ENCODE measurements at places on chromosomes 12 and 14. TPM values are rescaled to one million over a fixed set of nuclear protein-coding genes. Genes with fewer than 3 reads are reported as not detected.

RHEBL1 gene
- polyA plus RNA-seq, result 0.37 TPM

SRRM4 gene
- polyA plus RNA-seq, result 0.42 TPM

C12orf42 gene
- polyA plus RNA-seq, result not detected

- H3K4me3 ChIP-seq, result no peak overlapping the region
- no peak overlapping the region for H3K27ac ChIP-seq
- no peaks in the 10 kb centered on the region for H3K27me3 ChIP-seq
Measured at GRCh38 chr14:64727551-64728071, 23.4 kb downstream of the PLEKHG3 start.

GRCh38 chr12:28463396-28463795 lies 273.1 kb downstream of the CCDC91 start:
- no peak overlapping the region for H3K4me3 ChIP-seq
- no peak for DNase-seq
- H3K27me3 ChIP-seq, result no peaks in the 10 kb centered on the region
- H3K4me1 ChIP-seq, result no peaks in the 10 kb centered on the region
- H3K27ac ChIP-seq, result no peak overlapping the region

GRCh38 chr12:51103977-51104376 lies 20.6 kb upstream of the CSRNP2 start:
- H3K36me3 ChIP-seq, result peaks cover 99% of the 10 kb centered on the region
- no peak overlapping the region for H3K4me3 ChIP-seq
- H3K4me1 ChIP-seq, result no peaks in the 10 kb centered on the region

DNA sequence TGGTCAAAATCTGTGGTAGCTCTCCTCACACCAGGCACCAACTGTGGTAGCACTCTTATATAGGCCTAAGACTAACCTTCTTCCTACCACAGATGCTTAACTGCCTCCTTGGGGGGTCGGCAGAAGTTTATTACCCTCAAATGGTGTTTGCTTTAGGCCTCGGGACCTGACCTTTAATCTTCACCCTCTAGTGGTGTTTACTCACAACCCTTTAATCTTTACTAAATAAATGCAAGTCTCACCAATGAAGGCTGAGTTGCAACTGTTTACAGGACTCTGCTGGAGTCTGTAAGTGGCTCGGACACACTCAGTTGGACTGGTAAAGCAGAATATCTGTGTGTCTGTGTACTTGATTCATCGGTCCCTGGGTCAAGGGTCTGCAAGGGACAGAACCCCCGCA lies 29.4 kb downstream of the CCER1 start:
- H3K36me3 ChIP-seq, result no peaks in the 10 kb centered on the region
- DNase-seq, result no peak
- H3K27me3 ChIP-seq, result no peaks in the 10 kb centered on the region
- H3K4me3 ChIP-seq, result no peak overlapping the region

- H3K4me3 ChIP-seq, result no peak overlapping the region
- no peaks in the 10 kb centered on the region for H3K27me3 ChIP-seq
- H3K4me1 ChIP-seq, result no peaks in the 10 kb centered on the region
- H3K36me3 ChIP-seq, result peaks cover 16% of the 10 kb centered on the region
Measured at GRCh38 chr12:112175361-112176155, 50.2 kb downstream of the TRAFD1 start.

- no peaks in the 10 kb centered on the region for H3K36me3 ChIP-seq
- H3K4me3 ChIP-seq, result no peak overlapping the region
- H3K27ac ChIP-seq, result no peak overlapping the region
Measured at GRCh38 chr14:30527196-30527595, 31.8 kb upstream of the G2E3 start.

DNA sequence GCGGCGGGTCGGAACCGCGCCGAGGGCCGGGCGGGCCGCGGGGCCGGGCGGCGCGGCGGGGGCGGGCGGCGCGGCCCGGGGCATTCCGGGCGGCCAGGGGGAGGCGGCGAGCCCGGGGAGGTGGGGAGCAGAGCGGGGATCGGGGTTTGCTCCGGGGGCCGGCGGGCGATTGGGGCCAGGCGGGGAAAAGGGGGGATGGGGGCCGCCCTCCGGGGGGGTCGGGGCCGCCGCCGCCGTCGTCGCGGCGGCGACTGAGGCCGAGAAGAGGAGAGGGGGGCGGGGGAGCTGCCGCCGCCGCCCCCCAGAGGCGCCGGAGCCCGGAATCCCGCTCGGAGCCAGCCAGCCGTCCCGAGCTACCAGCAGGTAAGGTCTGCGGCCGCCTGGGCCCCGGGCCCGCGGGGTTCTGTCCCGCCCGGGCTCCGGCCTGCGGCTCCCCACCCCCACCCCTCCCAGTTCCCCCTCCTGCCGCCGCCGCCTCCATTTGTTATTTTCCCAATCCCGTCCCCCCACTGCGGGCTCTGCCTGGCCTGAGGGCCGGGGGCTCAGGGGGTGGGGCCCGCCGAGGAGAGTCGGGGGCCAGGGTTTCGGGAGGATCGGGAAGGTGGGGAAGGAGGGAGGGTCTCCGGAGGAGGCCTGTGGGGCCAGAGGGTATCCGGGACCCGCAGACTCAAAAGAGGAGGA lies 403 bp downstream of the ATN1 start:
- DNase-seq, result peak; percentile 34
- H3K4me1 ChIP-seq, result peaks cover 24% of the 10 kb centered on the region
- H3K4me3 ChIP-seq, result peak overlapping the region; percentile 67
- H3K27me3 ChIP-seq, result no peaks in the 10 kb centered on the region
- peak overlapping the region; percentile 87 for H3K27ac ChIP-seq
- no peaks in the 10 kb centered on the region for H3K36me3 ChIP-seq

- no peak overlapping the region for H3K27ac ChIP-seq
- H3K4me1 ChIP-seq, result peaks cover 4% of the 10 kb centered on the region
- no peaks in the 10 kb centered on the region for H3K36me3 ChIP-seq
- H3K27me3 ChIP-seq, result peaks cover 18% of the 10 kb centered on the region
- DNase-seq, result peak; percentile 47
Measured at GRCh38 chr12:132592282-132592970, 18.0 kb downstream of the LRCOL1 start.

- no peaks in the 10 kb centered on the region for H3K36me3 ChIP-seq
- no peaks in the 10 kb centered on the region for H3K27me3 ChIP-seq
- no peak overlapping the region for H3K4me3 ChIP-seq
- H3K27ac ChIP-seq, result no peak overlapping the region
- H3K4me1 ChIP-seq, result no peaks in the 10 kb centered on the region
- no peak for DNase-seq
Measured at GRCh38 chr14:95557832-95558231, 23.0 kb downstream of the GLRX5 start.

DNA sequence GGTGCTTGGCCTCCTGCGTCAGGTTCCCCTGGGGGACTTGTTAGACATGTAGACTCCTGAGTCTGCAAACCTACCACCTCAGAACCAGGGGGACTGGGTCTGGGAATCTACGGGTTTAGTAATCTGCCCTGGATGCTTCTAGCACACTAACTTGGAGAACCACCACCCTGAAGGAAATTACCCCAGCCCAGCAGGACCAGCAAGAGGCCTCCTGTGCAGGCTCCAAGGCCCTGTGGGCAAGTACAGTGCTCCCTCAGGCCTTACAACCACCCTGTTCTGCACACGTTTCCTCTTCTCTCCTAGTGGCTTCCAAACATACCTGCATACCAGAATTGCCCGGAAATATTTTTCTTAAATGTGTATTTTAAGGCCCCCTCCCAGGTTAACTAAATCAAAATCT lies 423.0 kb downstream of the FUT8 start:
- H3K36me3 ChIP-seq, result no peaks in the 10 kb centered on the region
- H3K27ac ChIP-seq, result no peak overlapping the region
- DNase-seq, result no peak
- no peaks in the 10 kb centered on the region for H3K27me3 ChIP-seq
- H3K4me1 ChIP-seq, result no peaks in the 10 kb centered on the region

DNA sequence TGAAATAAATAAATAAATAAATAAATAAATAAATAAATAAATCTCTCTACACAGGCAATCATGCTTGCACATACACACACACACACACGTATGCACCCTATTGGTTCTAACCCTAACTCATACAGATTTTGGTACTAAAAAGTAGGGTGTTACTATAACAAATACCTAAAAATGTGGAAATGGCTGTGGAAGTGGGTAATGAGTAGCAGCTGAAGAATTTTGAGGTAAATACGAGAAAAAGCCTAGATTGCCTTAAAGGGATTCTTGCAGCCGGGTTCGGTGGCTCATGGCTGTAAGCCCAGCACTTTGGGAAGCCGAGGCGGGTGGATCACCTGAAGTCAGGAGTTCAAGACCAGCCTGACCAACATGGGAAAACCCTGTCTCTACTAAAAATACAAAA lies 15.7 kb upstream of the SLC2A3 start:
- no peaks in the 10 kb centered on the region for H3K36me3 ChIP-seq
- no peaks in the 10 kb centered on the region for H3K4me1 ChIP-seq
- no peak overlapping the region for H3K4me3 ChIP-seq
- no peaks in the 10 kb centered on the region for H3K27me3 ChIP-seq

AICDA gene
- not detected for polyA plus RNA-seq

C1RL gene
- 9.8 TPM for polyA plus RNA-seq

GRCh38 chr14:64838656-64839055 lies 41.1 kb downstream of the SPTB start:
- peaks cover 4% of the 10 kb centered on the region for H3K4me1 ChIP-seq
- no peaks in the 10 kb centered on the region for H3K27me3 ChIP-seq
- no peak overlapping the region for H3K4me3 ChIP-seq
- H3K27ac ChIP-seq, result no peak overlapping the region

NPFF gene
- polyA plus RNA-seq, result not detected

DNA sequence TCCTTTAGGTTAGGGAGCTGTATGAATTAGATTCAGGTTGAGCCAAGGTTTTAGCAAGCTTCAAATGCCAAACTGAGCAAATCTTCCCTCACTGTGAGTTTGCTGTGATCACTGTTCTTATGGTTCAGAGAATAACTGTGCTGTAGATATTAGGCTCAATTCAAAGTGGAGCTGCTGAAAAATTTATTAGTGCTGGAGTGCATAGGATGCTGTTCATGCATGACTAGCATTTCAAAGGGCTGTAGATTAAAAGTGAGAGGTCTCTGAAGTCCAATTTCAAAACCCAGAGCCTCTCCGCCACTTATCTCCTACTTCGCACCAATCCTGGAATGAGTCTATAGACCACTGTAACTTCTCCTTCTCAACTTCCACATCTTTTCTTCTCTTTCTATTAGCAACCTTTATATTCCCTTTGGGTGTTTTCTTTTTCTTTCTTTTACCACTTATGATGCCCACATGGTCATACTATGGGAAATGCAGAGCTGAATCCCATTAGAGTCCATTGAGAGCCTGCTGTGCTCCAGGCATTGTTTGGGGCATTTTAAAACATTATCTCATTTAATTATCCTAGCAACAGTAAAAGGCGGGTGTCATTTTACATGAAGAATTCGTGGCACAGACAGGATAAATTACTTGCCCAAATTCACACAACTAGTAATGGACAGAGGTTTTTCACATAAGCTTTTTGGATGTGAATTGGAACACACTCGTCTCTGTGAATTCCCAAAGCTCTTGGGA lies 77.5 kb upstream of the EEA1 start:
- H3K4me1 ChIP-seq, result no peaks in the 10 kb centered on the region
- no peak for DNase-seq
- H3K4me3 ChIP-seq, result no peak overlapping the region
- no peaks in the 10 kb centered on the region for H3K27me3 ChIP-seq

- no peak overlapping the region for H3K4me3 ChIP-seq
- no peaks in the 10 kb centered on the region for H3K27me3 ChIP-seq
- no peak for DNase-seq
- H3K4me1 ChIP-seq, result peaks cover 4% of the 10 kb centered on the region
- no peaks in the 10 kb centered on the region for H3K36me3 ChIP-seq
Measured at GRCh38 chr12:113860059-113860820, 105.9 kb downstream of the RBM19 start.

MDGA2 gene
- polyA plus RNA-seq, result not detected

- no peak overlapping the region for H3K4me3 ChIP-seq
- H3K4me1 ChIP-seq, result peaks cover 29% of the 10 kb centered on the region
- no peak overlapping the region for H3K27ac ChIP-seq
- no peaks in the 10 kb centered on the region for H3K27me3 ChIP-seq
Measured at GRCh38 chr12:26205941-26206340, 10.6 kb downstream of the SSPN start.

PRR4 gene
- polyA plus RNA-seq, result 2.9 TPM
